ENCODE measurements at places on chromosomes 12 and 14. TPM values are rescaled to one million over a fixed set of nuclear protein-coding genes. Genes with fewer than 3 reads are reported as not detected.

The GPHN gene
- 1.3 TPM for total RNA-seq

The CLEC4E gene
- total RNA-seq, result not detected

The POP5 gene
- total RNA-seq, result 66.2 TPM

The ETFBKMT gene
- 1.3 TPM for total RNA-seq

The CD163L1 gene
- 9.7 TPM for total RNA-seq

The BMAL2 gene
- 22.8 TPM for total RNA-seq

The EEA1 gene
- total RNA-seq, result 13.3 TPM

The CLEC7A gene
- total RNA-seq, result 40.5 TPM

The NPAS3 gene
- total RNA-seq, result 2.7 TPM

The INSM2 gene
- total RNA-seq, result not detected

The AICDA gene
- not detected for total RNA-seq

The C12orf60 gene
- 0.69 TPM for total RNA-seq

The LRP6 gene
- 13.0 TPM for total RNA-seq

The CORO1C gene
- total RNA-seq, result 171 TPM

The CACNA2D4 gene
- total RNA-seq, result 0.91 TPM

The AKAP5 gene
- 4.9 TPM for total RNA-seq

The PTGER2 gene
- 0.54 TPM for total RNA-seq

The FSCB gene
- total RNA-seq, result not detected

The VRTN gene
- not detected for total RNA-seq

The MYO1A gene
- not detected for total RNA-seq

The LYZ gene
- not detected for total RNA-seq
